Hepatocyte (in vitro differentiated cells): ENCODE measurements at places on chromosomes 7 and 10. TPM values are rescaled to one million over a fixed set of nuclear protein-coding genes. Genes with fewer than 3 reads are reported as not detected.

- no peaks in the 10 kb centered on the region for H3K27me3 ChIP-seq
- H3K4me1 ChIP-seq = no peaks in the 10 kb centered on the region
- no peaks in the 10 kb centered on the region for H3K36me3 ChIP-seq
Measured at GRCh38 chr7:85191383-85191782, 4.5 kb upstream of the SEMA3D start.

DNA sequence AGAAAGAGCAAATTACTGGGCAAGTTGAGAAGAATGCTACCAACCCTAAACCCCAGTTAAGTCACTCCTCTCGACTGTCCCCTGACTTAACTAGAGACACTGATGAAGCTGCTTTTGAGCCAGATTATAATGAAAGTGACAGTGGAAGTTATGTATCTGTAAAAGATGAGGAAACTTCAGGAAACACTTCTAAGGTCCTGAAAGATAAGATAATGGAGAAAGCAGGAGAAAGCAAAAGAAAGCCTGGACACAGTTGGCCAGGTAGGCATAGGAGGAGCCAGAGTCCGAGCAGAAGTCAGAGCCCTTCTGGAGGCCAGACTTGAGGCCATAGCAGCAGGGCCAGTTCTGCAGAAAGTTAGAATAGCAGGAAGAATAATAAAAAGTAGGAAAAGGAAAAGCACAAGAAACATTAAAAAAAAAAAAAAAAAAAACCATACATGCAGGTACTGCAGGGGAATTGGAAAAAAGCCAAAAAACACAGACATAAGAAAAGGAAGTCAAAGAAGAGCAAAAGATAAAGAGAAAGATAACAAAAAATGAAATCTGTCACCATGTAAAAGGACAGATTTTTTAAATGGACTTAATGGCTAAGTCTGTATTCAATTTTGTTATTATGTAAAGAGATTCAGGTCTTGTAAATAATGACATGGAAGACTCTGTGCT is 101.0 kb upstream of the KCNMA1 start:
- H3K36me3 ChIP-seq = no peaks in the 10 kb centered on the region
- no peaks in the 10 kb centered on the region for H3K4me1 ChIP-seq
- H3K27me3 ChIP-seq = no peaks in the 10 kb centered on the region
- no peak overlapping the region for H3K4me3 ChIP-seq
- no peak overlapping the region for H3K27ac ChIP-seq

DNA sequence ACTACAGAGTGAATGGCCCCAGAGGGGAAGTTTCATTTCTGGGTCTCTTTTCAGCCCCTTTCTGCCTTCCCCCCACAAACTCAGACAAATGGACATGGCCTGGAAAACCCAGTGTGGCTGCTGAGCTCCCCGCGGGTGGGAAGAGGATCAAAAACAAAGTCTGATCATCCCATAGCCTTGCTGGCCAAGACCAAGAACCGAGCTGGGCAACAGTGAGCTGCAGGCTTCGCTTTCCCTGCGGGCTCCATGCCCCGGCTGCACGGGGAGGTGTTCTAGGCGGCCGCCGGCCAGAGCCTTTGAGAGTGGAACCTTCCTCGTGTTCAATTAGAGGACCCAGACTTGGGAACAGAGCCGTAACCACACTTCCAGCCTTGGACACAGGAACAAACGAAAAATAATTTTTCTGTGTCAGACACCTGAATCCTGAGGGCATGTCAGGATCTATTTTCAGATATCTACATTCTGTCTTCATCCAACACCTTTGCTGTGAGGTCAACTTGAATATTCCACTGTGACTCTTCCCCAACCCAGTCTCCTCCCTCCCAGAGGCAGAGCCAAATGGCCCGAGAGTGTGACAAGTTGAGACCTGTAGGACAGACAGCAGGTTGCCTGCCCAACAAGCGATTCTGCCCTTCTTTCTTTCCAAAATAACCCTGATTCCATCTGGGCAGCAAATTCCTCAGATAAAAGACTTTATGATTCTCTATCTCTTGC is 26.0 kb downstream of the WDR86 start:
- peaks cover 31% of the 10 kb centered on the region for H3K27me3 ChIP-seq
- no peak overlapping the region for H3K4me3 ChIP-seq
- DNase-seq = no peak
- peaks cover 10% of the 10 kb centered on the region for H3K4me1 ChIP-seq
- no peak overlapping the region for H3K27ac ChIP-seq

- H3K4me3 ChIP-seq = no peak overlapping the region
- H3K36me3 ChIP-seq = no peaks in the 10 kb centered on the region
- no peaks in the 10 kb centered on the region for H3K27me3 ChIP-seq
Measured at GRCh38 chr10:116298586-116298985, 25.6 kb upstream of the GFRA1 start.

GRCh38 chr7:113715981-113716856 is 202.6 kb downstream of the PPP1R3A start:
- no peak for DNase-seq
- no peak overlapping the region for H3K4me3 ChIP-seq
- H3K27ac ChIP-seq = no peak overlapping the region
- H3K36me3 ChIP-seq = no peaks in the 10 kb centered on the region

DNA sequence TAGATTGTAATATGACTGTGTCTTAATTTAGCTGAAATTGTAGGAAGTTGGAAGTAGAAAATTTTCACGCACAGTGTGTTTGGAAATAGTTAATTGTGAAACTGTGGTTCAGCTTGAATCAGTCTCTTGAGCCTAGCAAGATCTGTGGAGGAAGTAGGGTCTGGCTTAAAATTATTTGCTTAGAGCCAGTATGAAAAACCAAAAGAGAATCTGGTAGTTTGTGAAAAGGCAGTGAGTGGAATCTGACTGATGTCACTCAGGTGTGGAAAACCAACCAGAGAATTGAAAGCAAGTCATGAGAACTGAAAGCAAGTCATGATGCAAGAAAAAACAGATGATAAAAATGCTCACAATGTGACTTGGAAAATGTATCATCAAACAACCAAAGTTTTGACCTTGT is 11.5 kb downstream of the LIPJ start:
- H3K27ac ChIP-seq = no peak overlapping the region
- no peaks in the 10 kb centered on the region for H3K27me3 ChIP-seq
- H3K4me3 ChIP-seq = no peak overlapping the region

DNA sequence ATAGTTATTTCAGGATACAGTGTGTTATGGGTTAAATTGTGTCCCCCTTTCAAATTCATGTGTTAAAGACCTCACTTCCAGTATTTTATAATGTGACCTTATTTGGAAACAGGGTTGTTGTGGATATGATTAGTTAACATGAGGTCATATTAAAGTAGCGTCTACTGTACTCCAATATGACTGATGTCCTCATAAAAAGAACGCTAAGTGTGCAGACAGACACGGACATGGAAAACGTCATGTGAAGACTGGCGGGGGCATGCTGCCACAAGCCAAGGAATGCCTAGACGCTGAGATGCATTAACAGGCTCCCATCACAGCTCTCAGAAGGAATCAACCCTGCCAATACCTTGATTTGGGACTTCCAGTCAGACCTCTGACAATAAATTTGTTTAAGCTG is 1.5 kb upstream of the WDR37 start:
- H3K27ac ChIP-seq = no peak overlapping the region
- H3K36me3 ChIP-seq = no peaks in the 10 kb centered on the region
- peaks cover 37% of the 10 kb centered on the region for H3K4me1 ChIP-seq
- peak overlapping the region; percentile 99 for H3K4me3 ChIP-seq
- no peak for DNase-seq

GRCh38 chr10:121240011-121240410 is 358.2 kb downstream of the FGFR2 start:
- peak; percentile 56 for DNase-seq
- H3K27ac ChIP-seq = peak overlapping the region; percentile 79
- H3K4me1 ChIP-seq = peaks cover 6% of the 10 kb centered on the region
- no peaks in the 10 kb centered on the region for H3K27me3 ChIP-seq
- H3K36me3 ChIP-seq = no peaks in the 10 kb centered on the region
- H3K4me3 ChIP-seq = no peak overlapping the region

DNA sequence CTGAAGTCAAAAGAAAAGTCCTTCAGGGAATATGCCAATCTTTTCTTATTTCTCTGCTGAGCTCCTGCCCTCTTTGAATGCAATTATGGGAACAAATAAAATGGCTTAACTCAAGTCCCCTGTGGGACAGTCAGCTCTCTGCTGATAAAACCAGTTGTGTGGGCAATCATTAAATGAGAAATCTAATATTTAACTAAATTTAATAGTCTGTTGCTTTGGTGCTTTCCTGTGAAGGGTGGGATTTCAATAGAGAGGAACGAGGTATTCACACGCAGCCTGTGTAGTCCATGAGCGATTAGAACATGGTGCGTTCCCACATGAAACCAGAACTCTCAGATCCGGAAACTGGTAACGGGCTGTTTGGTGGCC is 138.4 kb downstream of the PAXIP1 start:
- H3K4me1 ChIP-seq = no peaks in the 10 kb centered on the region
- DNase-seq = no peak
- H3K4me3 ChIP-seq = no peak overlapping the region
- H3K27ac ChIP-seq = no peak overlapping the region
- no peaks in the 10 kb centered on the region for H3K36me3 ChIP-seq

NACAD gene
- total RNA-seq = 1.2 and 1.4 TPM in 2 replicates

GPR22 gene
- 0.07 and 0.08 TPM in 2 replicates for total RNA-seq

ZKSCAN1 gene
- 41.1 and 44.0 TPM in 2 replicates for total RNA-seq

NPC1L1 gene
- 14.8 and 20.6 TPM in 2 replicates for total RNA-seq

STK17A gene
- total RNA-seq = 21.6 and 23.6 TPM in 2 replicates

GIMAP7 gene
- 0.12 and 0.33 TPM in 2 replicates for total RNA-seq

DGKB gene
- total RNA-seq = 0.12 and 1.7 TPM in 2 replicates

LRRC4 gene
- total RNA-seq = 15.1 TPM in 2 replicates

CCDC172 gene
- total RNA-seq = not detected in 2 replicates

FAM13C gene
- total RNA-seq = 3.1 and 4.9 TPM in 2 replicates

SLC26A4 gene
- total RNA-seq = 0.20 TPM in 1 of 2 replicates, not detected in the other

ZNF727 gene
- total RNA-seq = not detected in 2 replicates

MCM10 gene
- 2.7 and 3.1 TPM in 2 replicates for total RNA-seq

ADK gene
- 44.6 and 53.7 TPM in 2 replicates for total RNA-seq

GPR15LG gene
- total RNA-seq = 0.52 and 2.6 TPM in 2 replicates
